AG09319 (cell line): ENCODE measurements at places on chromosomes 1 and 21.

GRCh38 chr1:10635992-10636391 lies 160.5 kb downstream of the CASZ1 start:
- DNase-seq = no peak

DNA sequence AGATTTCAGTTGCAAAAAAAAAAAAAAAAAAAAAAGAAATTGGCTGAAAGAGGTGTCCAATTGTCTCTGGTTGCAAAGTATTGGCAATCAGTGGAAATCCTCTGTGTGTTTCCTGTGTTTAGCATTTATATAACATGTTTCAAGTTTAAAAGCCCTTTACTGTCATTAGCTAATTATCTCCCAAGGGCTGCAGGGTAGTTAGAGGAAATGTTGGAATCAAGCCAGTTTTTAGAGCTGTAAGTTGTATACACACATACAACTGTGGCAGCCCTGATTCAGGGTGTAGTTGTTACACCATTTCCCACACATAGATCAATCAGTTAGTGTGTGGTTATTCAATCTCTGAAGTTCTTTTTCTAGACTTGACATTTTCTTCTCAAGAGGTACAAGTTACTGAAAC lies 8.9 kb upstream of the ZNF326 start:
- DNase-seq = no peak

- DNase-seq = no peak
Observed at GRCh38 chr1:186043296-186043695, 309.1 kb downstream of the HMCN1 start.

DNA sequence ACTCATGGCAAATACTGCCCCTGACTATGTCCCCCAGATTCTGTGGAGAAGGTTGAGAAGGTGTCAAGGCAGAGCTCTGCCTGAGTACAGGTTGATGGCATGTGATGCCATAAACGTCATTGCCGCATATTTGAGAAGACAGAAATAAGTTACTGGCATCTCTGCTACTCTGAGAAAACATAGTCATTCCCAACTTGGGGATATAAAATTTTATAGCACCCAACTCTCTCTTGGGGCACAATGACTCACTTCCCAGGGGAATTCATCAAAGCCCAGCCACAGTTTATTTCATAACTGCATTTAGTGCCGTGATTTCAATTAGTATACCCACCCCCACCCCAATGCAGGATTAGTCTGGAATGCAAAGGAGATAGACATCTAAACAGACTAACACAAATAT lies 101.9 kb upstream of the TNR start:
- DNase-seq = no peak

GRCh38 chr1:191963781-191964455 lies 194.3 kb upstream of the RGS18 start:
- DNase-seq = no peak

GRCh38 chr21:46297338-46298271 lies 11.5 kb downstream of the YBEY start:
- no peak for DNase-seq

GRCh38 chr1:247551721-247552120 lies 2.8 kb downstream of the GCSAML start:
- no peak for DNase-seq

- no peak for DNase-seq
Observed at GRCh38 chr1:12495725-12496124, 122.3 kb downstream of the DHRS3 start.

- DNase-seq = no peak
Observed at GRCh38 chr1:98660940-98661543, 479 bp upstream of the SNX7 start.

- no peak for DNase-seq
Observed at GRCh38 chr21:42413093-42413492, 9.4 kb downstream of the UBASH3A start.

GRCh38 chr21:14901482-14901958 lies 163.3 kb downstream of the NRIP1 start:
- no peak for DNase-seq

DNA sequence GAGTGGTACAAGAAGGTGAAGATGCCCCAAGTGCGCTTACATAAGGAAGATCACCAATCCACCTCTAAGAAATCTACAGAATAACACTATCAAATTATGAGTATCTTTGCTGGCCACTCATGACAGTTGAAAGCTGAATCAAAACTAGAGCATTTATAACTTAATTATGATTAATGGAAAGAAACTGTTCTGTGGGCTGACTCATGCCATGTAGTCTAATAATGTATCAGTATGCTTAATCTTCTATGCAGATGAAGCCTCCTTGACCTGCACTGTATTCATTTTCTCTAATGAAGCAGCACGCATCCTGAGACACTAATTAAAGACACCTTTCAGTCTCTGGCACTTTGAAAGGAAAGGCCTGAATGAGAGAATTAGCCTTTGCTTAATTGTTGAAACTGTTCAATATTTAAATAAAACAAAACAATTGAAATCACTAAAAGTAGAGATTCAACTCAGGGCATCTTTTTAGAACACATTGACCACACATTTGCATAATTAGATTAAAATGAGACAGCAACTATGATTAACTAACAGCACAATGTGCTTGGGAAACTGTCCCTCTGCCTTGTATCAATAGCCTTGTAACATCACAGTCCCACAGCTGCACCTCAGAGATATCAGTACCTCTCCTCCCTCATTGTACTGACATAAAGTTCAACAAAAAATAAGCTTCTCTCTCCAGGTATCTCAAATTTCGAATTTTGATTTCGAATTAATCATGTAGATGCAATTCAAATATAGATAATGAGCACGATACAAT lies 105.6 kb downstream of the NTPCR start:
- DNase-seq = no peak

DNA sequence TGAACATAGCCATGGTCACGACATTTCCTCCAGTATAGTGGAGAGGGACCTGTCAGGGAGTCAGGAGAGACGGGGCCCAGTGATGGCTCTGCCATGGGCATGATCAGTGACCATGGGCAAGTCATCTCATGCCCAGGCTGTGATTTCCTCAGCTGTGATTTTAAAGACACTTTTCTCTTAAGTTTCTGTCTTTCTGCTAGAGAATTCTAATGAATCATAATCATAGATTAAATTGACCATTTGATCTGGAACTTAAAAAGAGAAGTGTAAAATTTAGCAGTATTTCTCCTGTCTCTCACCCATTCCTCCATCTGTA lies 112.7 kb downstream of the USP25 start:
- no peak for DNase-seq

- no peak for DNase-seq
Observed at GRCh38 chr21:14880922-14881321, 183.9 kb downstream of the NRIP1 start.

GRCh38 chr1:159205225-159205624 lies 550 bp downstream of the ACKR1 start:
- DNase-seq = no peak

DNA sequence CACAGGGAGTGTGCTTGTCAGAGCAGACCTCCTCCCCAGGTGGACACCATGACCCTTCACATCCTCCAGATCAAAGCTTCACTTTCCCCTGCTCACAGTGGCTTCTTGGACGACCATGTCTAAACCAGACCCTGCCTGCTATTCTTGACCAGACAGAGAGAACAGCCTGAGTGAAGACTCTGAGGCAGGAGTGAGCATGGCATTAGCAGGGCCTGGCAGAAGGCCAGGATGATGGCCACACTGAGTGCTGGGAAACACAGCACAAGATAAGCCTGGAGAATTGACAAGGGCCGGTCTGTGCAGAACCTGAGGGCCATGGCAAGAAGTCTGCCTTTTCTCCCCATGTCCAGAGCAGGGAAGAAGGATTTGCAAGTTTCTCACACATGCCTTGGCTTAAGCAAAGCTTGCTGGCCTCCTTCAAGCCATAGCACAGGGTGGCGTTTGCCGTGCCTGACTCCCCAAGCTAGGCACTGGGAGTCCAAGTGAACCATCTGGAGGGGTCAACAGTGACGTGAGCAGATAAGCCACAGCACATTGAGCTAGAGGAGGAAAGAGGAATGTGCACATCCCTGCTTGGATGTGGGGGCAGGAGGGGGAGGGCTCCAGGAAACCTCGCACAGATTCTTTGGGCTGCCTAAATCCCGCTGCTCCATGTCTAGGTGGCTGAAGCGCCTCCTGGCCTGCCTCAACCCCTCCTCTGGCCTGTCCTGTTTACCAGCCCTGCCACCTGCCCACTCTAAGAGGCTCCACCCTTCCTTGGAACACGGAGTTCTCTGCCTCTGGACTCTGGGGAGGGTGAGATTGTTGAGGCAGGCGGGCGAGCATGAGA lies 87.1 kb downstream of the CD58 start:
- no peak for DNase-seq

DNA sequence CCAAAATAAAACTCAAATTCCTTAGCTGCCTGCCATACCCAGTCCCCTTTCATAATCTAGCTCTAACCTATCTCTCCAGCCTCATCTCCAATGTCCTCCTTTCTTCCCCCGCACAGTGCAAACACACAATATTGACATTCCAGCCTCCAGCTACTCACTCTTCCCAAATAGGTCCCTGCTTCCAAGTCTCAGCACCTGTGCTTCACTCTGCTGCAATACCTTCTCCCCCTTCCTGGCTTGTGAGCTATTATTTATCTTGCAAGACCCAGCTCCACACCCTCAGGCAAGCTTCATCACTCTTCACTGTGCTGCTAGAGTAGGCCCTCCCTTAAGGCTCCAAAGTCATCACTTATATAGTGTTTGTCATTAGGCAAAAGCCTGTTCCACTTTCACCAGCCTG lies 9.7 kb downstream of the PLPP3 start:
- DNase-seq = no peak

GRCh38 chr1:90381598-90381997 lies 335.5 kb downstream of the BARHL2 start:
- DNase-seq = no peak

DNA sequence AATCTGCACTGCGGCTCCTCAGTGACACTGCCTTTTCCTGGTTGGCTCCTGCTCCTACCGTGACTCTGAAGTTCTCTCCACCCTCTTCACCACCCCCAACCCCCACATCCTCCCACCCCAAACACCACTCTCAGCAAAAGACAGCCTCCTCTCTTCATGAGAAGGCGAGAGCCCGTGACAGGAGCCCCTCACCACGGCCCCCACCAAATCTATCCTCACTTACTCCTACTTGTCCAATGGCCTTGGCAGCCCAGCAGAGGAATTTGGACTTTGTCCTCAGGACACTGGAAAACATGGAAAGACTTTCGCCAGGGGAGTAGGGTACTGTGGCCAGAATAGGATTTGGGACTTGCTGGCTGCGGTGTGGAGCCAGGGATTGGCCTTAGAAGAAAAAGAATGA lies 6.9 kb downstream of the TMEM125 start:
- no peak for DNase-seq

DNA sequence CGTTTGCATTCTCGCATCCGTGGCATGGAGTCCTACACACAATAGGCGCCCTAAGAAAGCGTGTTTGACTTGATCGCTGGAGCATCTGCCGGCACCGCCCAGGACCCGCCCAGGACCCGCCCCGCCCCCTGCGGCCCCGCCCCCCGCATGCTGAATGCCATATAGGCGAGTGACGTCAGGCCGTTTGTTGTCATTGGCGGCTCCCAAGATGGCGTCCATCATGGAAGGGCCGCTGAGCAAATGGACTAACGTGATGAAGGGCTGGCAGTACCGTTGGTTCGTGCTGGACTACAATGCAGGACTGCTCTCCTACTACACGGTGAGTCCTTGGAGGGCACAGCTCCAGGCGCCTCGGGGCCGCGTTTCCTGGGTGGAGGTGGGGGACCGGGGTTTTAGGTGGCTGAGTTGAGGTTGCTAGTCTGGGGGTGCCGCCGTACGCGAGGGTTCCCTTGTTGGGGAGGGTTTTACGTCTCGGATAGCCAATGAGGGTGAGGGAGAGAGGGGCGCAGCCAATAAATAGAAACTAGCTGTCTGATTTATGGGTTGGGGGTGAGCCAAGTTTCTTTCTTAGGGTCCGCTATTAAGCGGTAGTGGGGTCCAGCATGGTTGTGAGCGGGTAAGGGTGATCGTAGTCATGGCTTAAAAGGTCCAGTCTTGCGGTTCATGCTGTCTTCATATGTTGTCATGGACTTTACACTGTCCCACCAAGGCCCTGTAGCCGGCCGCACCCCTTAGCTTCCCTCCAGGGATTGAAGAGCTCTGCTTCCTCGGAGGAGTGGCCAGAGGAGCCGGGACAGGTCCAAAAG lies at the start of gene OSBPL9:
OSBPL9 (plus strand) TSS at position 190 of the 806 bp plus-strand sequence; CDS start at position 209, 19 bp downstream.
- peak; percentile 58 for DNase-seq

DNA sequence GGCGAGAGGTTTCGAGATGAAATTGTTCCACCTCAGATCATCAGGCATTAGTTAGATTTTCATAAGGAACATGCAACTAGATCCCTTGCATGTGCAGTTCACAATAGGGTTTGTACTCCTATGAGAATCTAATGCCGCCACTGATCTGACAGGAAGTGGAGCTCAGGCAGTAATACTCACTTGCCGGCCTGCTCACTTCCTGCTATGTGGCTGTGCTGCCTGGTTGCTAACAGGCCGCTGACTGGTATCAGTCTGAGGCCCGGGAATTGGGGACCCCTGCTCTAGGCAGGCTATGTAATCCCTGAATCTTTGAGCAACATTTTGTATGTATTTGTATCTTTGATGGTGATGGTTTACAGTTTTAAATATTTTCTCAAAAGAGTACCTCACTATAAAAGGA lies 32.5 kb downstream of the XKR8 start:
- DNase-seq = no peak

DNA sequence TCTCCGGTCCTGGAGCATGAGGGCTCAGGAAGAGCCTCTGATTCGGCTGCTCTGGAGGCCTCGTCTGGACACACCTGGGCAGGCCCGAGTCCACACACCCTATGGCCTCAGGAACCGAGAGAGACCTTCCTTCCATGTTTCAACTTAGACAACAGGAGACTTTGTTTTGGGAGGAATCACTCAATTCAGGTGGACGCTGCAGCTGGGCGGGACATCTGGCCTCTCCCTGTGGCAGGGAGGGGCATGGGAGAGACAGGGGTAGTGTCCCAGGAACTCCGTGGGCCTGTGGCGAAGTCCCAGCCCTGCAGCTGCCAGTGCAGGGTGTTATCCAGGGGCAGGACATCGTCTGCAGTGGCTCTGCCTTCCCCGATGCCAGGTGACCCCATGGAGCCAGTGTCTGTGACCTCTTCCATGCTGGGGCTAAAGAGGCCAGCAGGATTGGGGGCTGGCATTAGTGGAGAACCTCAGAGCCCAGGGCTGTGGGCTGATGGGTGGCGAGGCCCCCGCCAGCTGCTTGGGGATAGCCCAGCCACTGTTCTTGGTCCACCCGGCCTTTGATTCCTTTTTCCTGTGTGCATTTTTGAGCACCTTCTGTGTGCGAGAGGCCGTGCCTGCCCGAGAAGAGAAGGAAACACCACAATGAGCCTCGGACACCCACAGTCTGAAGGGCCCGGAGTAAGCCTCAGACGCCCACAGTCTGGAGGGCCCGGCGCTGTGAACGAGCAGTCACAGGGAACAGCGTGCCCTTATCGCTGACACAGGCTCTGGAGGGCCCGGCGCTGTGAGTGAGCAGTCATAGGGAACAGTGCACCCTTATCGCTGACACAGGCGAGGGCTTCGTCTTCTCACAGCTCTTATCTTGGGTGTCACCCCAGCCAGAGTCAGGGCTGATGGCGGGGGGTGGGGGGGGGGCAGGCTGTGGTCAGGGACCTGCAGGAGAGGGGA lies 6.2 kb downstream of the COL18A1 start:
- no peak for DNase-seq

DNA sequence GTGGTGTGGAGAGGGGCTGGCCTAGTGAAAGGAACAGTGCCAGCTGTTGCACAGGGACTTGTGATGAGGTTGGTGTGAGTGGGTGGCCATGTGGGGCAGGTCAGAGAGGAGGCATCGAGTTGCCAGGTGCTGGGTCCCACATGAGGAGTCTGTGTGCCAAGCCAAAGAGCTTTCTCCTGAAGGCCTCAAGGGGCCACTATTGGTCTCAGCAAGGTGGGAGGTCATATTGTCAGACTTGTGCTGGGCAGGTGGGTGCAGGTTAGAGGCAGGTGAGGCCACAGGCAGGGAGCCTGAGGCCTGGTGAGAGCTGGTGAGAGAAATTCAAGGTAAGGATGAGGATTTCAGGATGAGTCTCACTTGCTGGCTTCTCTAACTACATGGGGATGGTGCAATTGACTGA lies 256.8 kb downstream of the DISC1 start:
- no peak for DNase-seq
